ENCODE measurements at places on chromosomes 7 and 10. TPM values are rescaled to one million over a fixed set of nuclear protein-coding genes. Genes with fewer than 3 reads are reported as not detected.

HILPDA gene
- 19.0 TPM for polyA plus RNA-seq

NEUROD6 gene
- 0.14 TPM for polyA plus RNA-seq

WNT8B gene
- 0.82 TPM for polyA plus RNA-seq

SPDYE5 gene
- polyA plus RNA-seq, result 2.5 TPM

POLR1F gene
- polyA plus RNA-seq, result 19.4 TPM

SYT15 gene
- 12.6 TPM for polyA plus RNA-seq

TSPAN12 gene
- 176 TPM for polyA plus RNA-seq

DPP6 gene
- polyA plus RNA-seq, result 48.4 TPM

LIPM gene
- not detected for polyA plus RNA-seq

HMX3 gene
- polyA plus RNA-seq, result not detected

ANKIB1 gene
- 43.9 TPM for polyA plus RNA-seq

SPDYE6 gene
- polyA plus RNA-seq, result 2.9 TPM

MRLN gene
- 0.82 TPM for polyA plus RNA-seq

PPP1R9A gene
- polyA plus RNA-seq, result 37.1 TPM

TNRC18 gene
- 105 TPM for polyA plus RNA-seq

DYNC1I1 gene
- polyA plus RNA-seq, result 0.31 TPM

LMOD2 gene
- 0.06 TPM for polyA plus RNA-seq

C1QL3 gene
- 0.74 TPM for polyA plus RNA-seq

BMPR1A gene
- polyA plus RNA-seq, result 78.6 TPM

ASB10 gene
- not detected for polyA plus RNA-seq

NUTM2D gene
- polyA plus RNA-seq, result 10.1 TPM

GIMAP6 gene
- polyA plus RNA-seq, result 14.6 TPM

FAM180A gene
- polyA plus RNA-seq, result not detected

PODXL gene
- polyA plus RNA-seq, result 678 TPM

ZNF425 gene
- 6.5 TPM for polyA plus RNA-seq

FGL2 gene
- 71.8 TPM for polyA plus RNA-seq

IPMK gene
- 7.5 TPM for polyA plus RNA-seq

GATA3 gene
- 89.6 TPM for polyA plus RNA-seq

CPN1 gene
- polyA plus RNA-seq, result 3.0 TPM

CALHM3 gene
- not detected for polyA plus RNA-seq

EPDR1 gene
- polyA plus RNA-seq, result 18.3 TPM

MSMB gene
- polyA plus RNA-seq, result not detected

OR9A2 gene
- not detected for polyA plus RNA-seq

CYP2C8 gene
- 2.5 TPM for polyA plus RNA-seq

PIP gene
- not detected for polyA plus RNA-seq

Measured in renal cortex interstitium (tissue), 15 donors.